SHP77 (cell line): ENCODE measurements at places on chromosomes 5 and 9.

GRCh38 chr9:89036383-89036782, 45.1 kb downstream of the S1PR3 start:
- no peak for DNase-seq

DNA sequence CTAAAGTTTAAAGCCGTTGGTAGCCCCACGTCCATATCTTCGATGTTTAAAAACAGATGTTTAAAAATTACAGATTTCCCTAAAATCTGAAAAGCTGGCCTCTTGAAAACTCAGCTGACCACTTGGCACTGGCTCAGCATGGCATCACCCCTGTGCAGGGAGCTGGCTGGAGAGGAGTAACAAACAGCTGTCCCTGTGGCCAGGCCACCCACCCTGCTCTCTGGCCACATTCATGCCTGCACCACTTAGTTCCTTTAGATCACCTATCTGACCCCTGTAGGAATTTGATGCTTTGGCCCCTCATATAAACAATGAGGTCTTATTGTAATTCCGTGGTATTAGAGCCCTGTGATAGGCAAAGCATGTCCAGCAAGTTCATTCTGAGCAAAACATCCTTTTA, 107.5 kb downstream of the FRMD3 start:
- no peak for DNase-seq

GRCh38 chr5:146947181-146947941, 68.8 kb upstream of the PPP2R2B start:
- peak; percentile 21 for DNase-seq

DNA sequence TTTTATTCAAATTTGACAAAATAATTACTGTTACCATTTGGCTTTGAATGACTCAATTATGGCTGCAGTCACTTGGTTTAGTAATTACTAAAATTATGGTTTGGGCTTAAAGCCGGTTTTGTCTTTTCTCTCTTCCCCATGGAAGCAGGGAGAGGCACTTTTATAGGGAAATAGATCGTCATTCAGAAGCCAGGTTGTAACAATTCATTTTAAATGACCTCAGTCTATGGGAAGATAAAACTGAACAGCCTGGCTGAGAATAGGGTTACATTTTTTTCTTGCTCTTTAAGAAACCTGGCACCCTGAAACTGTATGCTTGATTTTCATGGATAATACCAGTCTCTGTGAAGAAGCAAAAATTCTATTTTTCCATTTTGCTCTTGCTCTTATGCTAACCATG, 169.8 kb downstream of the SMC2 start:
- no peak for DNase-seq

DNA sequence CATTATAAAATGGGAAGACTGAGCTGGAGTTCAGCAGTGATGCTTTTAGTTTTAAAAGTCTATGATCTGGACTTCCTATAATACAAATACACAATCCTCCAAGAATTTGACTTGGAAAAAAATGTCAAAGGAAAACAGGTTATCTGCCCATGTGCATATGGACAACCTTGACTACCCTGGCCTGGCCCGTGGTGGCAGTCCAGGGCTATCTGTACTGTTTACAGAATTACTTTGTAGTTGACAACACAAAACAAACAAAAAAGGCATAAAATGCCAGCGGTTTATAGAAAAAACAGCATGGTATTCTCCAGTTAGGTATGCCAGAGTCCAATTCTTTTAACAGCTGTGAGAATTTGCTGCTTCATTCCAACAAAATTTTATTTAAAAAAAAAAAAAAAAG, 17.3 kb downstream of the MOCS2 start:
- DNase-seq, result no peak

- DNase-seq, result peak; percentile 87
Observed at GRCh38 chr5:95382801-95383200, 8.4 kb upstream of the FAM81B start.

DNA sequence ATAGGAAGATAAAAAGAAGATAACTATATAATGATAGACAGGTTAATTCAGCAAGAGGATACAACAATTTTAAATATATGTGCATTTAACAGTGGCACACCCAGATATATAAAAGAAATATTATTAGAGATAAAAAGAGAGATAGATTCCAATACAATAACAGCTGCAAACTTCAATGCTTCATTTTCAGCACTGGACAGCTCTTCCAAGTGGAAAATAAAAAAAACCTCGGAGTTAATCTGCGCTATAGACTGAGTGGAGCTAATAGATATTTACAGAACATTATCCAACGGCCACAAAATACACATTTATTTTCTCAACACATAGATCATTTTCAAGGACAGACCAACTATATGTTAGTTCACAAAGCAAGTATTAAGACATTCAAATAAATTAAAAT, 1229.5 kb upstream of the CDH6 start:
- no peak for DNase-seq

- DNase-seq, result no peak
Observed at GRCh38 chr9:69637193-69637816, 34.9 kb downstream of the APBA1 start.

DNA sequence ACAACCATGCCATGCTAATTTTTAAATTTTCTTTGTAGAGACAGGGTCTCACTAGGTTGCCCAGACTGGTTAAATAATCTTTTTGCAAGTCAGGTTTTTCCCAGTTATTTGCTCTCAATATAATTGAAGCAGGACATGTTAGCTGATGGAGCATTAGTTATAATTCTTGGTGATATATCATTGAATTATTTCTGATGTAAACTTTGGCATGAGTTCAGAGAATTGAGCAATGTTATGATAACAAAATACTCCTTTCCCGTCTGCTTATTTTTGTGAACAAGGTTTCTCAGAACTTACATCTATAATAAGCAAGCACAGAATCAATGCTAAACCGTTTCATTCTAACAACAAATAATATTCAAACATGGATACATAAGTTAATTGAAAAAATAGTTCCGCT, 37.8 kb downstream of the BHMT start:
- DNase-seq, result no peak

- no peak for DNase-seq
Observed at GRCh38 chr9:8224381-8224801, 424.8 kb upstream of the DMAC1 start.

DNA sequence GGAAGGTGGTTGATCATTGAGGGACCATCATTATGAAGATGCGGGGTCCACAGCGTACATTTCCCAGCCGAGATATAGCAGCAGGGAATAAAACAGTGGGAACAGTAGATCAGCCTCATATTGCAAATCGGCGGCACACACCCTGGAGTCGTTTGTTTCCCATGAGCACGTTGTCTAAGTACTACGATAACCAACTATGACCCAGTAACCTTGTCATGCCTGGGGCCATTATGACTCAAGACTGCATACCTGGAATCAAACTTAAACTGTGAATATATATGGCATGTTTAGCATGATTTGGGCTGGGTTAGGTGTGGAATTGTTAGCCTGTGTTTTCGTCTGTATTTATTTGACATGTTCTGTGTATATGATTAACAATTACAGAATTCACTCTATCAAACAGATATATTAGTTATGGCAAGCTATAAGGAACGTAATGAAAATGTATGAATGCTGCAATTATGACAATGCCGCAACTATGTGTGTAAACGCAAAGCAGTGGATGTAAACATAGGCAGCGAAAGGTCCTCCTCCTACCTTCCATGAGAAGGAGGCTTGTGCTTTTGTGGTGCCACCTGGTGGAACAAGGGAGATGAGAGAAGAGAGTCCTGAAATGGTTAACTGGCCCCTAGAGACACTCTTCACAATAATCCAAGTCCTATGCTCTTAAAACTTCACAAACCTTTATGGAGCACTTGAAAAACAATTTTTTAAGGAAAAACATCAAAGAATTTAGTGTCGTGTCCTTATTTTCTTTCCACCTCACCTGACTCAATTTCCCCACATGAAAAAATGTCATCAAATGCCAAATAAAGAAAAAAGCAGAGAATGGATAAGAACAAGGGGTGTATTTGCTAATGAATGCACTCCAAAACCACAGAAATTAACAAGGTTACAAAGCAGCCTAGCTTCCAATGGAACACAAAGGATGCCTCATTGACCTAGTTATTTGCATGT, 47.1 kb downstream of the SEMA5A start:
- peak; percentile 34 for DNase-seq

- DNase-seq, result peak; percentile 44
Observed at GRCh38 chr5:73282383-73282782, 109.4 kb downstream of the TMEM174 start.

DNA sequence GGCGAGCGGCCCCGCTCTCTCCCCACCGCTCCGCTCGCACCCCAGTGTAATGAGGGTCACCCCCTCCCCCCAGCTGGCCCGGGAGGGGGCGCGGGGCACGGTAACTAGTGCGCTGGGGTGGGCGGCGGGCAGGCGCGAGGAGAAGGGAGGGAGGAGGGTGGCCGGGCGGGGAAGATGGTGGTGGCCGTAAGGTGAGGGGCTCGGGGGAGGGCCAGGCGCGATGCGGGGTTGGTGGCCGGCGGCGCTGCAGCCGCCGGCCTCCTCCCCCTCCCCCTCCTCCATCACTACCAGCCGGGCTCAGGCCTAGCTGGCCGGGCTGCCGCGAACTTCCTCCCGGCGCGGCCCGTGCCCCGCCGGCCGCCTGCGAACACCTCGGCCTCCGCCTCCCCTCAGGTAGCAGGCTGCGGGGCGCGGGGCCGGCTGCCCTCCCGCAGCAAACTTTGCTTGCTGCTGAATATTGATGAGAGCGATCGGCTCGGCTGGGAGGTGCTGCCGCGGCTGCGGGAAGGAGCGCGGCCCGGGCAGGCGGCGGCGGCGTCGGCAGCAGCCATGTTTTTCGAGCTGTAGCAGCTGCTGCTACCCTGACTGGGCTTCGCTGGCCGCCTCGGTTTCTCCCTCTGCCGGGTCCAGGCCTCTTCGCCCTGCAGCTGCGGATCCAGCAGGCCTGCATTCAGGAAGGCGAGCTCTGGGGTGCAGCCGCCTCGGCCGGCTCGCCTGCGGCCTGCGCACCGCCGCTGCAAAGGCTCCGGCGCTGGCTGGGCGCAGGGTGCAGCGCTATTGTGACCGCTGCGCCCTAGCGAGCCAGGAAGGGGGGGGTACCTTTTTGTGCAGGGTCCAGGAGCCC, 502 bp downstream of the NSD1 start:
- no peak for DNase-seq

GRCh38 chr9:6098431-6098830, 83.0 kb upstream of the RANBP6 start:
- DNase-seq, result no peak

GRCh38 chr9:92749934-92750315, 14.7 kb downstream of the BICD2 start:
- DNase-seq, result no peak

DNA sequence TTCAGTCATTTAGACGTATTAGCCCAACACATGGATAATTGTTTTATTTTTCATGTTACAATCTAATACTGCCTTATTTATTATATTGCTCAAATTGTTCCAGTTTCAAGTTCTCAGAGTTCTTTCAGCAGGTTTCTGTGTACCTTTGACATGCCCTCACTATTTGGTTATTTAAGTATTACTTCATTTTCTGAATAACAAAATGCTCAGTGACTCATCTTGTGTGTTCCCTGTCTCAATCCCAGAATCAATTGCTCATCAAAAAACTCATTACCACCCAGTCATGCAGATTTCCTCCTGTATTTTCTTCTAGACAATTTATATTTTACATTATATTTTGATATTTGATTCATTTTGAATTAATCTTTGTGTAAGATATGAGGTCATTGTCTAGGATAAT, 562.6 kb downstream of the ANXA1 start:
- no peak for DNase-seq

GRCh38 chr5:29758986-29759421, 1434.5 kb upstream of the CDH6 start:
- peak; percentile 27 for DNase-seq

DNA sequence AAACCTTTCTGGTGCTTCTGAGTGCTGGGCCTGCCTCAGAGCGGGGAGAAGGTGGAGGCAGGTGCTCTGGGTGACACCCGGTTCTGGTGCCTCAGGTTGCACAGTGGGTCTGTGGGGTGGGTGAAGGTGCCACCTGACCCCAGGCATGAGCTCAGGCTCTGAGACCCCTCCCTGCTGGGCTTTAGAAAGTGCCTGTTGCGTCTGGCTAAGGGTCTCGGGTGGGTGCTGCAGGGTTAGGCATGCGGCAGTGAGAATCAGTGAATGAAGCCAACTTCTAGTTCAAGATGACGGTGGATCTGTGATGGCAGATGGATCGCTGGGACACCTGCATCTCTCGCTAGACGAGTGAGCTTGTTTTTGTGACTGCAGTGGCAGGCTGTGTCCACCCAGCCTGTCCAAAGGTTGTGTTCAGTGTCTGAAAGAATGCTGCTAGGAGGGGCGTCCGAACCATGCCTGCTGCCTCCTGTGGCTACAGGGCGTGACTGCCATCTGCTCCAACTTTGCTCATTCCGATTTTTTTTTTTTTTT, 5.0 kb downstream of the SQSTM1 start:
- no peak for DNase-seq

DNA sequence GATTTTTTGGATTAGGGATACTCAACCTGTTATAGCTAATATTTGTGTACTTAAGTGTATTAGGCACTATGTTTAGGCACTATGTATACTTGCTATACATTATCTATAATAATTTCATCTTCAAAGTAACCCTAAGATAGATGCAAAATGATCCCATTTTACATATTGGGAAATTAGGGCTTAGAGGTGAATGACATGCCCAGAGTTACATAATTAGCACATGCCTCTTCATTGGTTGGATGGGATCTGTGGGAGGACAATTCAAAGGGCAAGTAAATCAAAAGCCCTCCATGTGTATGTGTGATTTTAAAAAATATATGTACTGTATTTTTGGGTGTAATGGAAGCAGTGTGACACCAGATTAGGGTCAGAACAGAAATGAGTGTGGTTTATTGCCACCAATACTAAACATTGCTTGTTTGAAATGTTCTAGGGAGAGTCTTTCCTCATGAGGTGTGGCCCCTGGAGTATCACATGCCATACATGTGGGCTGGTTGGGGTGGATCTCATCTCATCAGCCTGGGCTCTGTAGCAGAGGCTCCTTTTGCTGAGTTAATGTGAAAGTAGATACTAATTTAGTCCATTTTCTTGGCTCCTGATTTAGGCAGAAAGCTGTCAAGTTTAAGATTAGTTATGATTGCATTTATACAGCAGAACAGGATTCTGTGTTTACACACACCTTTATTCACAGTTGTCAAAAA, 5.5 kb downstream of the C9orf85 start:
- no peak for DNase-seq

- DNase-seq, result no peak
Observed at GRCh38 chr9:15735083-15735857, 182.4 kb downstream of the CCDC171 start.

- no peak for DNase-seq
Observed at GRCh38 chr5:28066856-28067255, 1028.5 kb upstream of the CDH9 start.

DNA sequence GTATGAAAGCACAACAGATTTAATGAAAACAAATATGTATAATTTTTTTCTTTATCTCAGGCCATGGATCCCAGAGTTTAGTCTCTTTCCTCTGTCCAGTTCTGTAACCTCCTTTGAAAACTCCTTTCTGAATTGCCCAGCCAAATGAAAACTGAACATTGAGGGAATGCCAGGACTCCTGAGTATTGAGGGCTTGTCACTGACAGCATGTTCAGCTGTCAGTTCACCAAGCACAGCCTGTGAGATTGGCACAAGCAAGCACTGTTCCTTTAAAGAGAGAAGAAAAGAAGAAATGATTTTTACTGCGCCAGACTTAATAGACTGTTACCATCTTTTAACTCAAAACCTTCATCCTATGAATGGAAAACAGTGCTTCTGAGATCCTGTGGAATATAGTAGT, 27.3 kb downstream of the TTC1 start:
- no peak for DNase-seq
